AML-193 (cell line): ENCODE measurements at places on chromosomes 5 and 9.
A peak's percentile ranks its signal among the peaks of the same experiment; 100 is the strongest.

GRCh38 chr5:115480271-115480670, 64.3 kb downstream of the FEM1C start:
- DNase-seq: no peak

- no peak for DNase-seq
These were observed 1.7 kb downstream of the PHF2 start for GRCh38 chr9:93577975-93578682.

DNA sequence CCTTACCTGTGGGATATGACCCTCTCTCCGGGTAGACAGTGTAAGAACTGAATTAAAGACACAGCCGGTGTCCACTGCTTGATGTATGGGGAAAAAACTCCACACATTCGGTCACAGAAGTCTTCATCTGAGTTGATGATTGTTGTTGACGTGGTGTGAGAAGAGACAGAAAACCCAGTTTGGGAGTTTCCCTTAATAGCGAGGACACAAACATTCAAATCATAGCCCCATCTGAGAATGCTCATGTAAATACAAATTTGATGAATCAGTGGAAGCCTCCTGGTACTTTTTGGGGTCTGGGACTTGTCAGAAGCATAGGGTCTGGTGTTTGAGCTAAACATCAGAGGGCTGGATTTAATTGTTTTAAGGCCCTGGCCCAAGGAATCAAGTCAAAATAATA, 11.0 kb downstream of the HAVCR1 start:
- DNase-seq: no peak

DNA sequence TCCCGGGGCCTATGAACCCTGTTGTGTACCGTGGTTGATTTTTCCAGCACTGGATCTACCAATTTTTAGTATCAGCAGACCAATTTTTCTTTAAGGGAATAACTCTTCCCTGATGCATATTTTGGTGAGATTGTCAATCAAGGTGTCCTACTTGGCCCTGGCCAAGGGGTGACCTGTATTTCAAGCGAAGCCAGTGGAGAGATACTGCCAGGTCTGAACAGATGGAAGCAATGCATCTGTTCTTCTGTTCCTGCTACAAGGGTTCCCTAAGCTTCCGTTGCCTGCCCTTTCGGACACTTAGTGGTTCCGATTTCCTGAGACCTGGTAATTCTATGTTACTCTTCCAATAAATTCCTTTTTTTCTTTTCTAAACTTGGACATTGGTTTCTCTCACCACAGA, 37.3 kb downstream of the ADAM19 start:
- no peak for DNase-seq

DNA sequence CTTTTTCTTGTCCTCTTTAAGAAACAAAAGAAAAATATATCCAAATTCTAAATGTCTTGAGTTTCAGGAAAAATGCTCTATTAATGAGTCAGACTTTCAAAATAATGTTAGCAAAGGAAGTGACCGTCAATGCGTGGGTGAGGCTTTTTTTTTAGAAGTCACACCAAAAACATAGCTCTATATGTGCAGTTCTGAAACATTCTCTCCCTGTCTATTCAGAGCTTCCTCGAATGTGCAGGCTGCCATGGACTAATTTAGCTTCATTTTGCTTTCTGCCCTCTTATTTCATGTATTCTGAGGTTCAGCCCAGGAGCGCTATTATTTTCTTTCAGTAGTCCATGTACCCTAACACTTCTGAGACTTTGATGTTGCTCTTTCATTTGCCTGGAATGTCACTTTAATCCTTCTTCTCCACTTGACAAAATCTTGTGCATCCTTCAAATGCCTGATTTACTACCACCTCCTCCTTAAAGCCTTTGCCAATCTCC, 72.5 kb upstream of the RASA1 start:
- DNase-seq: peak; percentile 11

DNA sequence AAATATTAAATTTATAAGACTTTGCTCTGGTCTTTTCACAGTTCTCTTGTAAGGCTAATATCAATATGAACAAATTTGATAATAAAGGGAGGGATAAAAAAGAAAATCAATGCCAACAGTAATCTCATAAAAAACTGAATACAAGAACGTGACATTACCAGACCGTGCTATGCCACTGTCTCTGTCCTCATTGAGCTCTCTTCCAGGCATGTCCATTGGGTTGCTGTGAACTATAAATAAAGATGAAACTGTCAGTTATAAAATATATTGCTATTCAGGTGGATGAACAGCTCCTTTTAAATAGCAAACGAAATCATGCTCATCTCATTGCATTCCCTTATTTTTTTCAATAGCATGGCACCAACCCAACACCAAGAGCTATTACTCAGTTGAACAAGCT, 74.0 kb upstream of the RAPGEF6 start:
- DNase-seq: no peak
